Cardiac muscle cell (in vitro differentiated cells and primary cell): ENCODE measurements at places on chromosomes 7 and 10.
A peak's percentile ranks its signal among the peaks of the same experiment; 100 is the strongest.

GRCh38 chr10:45241865-45242520, 73.4 kb downstream of the OR13A1 start:
- no peak for DNase-seq

- DNase-seq = no peak
These were observed 3.3 kb upstream of the ADAMTS14 start for GRCh38 chr10:70669015-70669414.

DNA sequence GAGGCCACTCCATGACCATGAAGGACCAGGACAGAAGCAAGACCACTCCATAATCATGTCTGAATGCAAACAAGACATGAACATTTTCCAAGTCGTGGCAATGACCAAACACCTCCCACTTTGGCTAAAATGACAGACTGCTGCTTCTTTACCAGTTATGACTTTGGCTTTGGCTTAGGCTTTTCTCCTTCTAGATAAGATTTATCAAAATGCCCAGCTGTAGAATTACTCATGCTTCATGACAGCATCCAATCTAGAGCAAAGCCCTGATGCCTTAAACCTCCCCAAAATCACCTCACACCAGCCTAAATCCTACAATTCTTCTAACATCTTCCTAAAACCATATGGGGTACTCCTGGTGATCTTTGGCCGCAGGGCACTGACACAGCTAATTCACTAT, 102.1 kb downstream of the VPS41 start:
- no peak for DNase-seq

DNA sequence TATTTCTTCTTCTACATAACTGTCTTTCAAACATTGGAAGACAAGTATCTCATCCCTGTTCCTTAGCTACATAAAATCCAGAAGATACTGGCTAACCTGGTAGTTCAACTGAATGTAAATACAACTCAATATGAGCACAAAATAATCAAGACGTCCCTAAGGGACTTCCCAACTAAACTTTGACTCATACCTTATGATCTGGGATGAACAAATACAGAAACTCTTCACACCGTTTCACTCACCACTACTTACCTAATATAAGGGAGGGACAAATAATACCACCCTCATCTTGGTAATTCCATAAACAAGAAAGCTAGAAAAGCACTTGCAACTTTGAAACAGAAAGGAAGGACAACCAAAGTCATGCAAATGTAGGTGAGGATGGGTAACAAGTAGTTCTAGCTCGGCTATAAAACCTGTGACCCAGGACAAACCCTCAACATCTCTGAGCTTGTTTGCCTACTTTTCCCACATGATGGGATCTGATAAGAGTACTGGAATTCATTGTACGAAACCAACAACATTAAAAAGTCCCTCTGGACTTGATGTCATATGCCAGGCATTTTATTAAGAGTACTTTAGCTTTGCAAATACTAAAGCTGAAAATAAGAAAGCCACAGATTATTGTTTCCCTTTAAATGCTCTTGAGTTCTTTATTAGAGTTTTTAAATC, 121.9 kb downstream of the STRA8 start:
- DNase-seq = no peak

GRCh38 chr10:89228962-89229361, 21.8 kb upstream of the CH25H start:
- DNase-seq = no peak

- no peak for DNase-seq
These were observed 164.7 kb downstream of the CPEB3 start for GRCh38 chr10:92126100-92126650.

- DNase-seq = no peak
These were observed 106.0 kb downstream of the TCERG1L start for GRCh38 chr10:131205556-131205955.

DNA sequence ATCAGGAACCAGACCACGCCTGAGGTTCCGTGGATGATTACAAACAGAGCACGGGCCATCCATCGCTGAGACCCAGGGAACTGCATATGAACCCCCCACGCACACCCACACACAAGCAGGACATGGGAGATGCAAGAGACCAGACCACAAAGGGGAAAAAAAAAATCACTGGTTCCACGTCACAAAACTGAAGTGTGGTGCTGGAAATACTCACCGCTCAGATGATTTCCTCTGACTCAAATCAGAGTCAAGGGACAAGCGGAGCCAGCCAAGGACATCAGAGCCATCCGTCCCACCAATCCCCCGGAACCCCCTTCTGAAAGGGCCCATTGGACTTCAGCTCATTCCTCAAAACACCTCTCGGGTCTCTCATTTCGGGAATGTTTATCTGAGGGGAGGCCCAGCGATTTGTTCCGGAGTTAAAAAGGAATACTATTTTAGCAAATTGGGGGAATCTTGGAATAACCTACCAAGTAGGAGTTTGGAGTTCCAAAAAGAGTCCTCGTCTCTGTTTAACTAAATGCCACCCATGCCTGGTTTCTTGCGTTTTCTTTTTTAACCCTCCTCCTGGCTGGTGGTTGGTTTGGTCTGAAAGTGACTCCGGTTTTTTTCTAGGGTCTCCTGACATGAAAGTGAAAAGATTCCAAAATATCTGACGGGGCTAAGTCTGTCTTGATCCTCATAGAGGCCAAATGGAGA, 15.0 kb downstream of the SNX8 start:
- DNase-seq = no peak

- no peak for DNase-seq
These were observed 57.8 kb downstream of the INPP5F start for GRCh38 chr10:119783665-119784027.

GRCh38 chr10:117175901-117176534, 21.3 kb upstream of the KCNK18 start:
- DNase-seq = peak; percentile 84

DNA sequence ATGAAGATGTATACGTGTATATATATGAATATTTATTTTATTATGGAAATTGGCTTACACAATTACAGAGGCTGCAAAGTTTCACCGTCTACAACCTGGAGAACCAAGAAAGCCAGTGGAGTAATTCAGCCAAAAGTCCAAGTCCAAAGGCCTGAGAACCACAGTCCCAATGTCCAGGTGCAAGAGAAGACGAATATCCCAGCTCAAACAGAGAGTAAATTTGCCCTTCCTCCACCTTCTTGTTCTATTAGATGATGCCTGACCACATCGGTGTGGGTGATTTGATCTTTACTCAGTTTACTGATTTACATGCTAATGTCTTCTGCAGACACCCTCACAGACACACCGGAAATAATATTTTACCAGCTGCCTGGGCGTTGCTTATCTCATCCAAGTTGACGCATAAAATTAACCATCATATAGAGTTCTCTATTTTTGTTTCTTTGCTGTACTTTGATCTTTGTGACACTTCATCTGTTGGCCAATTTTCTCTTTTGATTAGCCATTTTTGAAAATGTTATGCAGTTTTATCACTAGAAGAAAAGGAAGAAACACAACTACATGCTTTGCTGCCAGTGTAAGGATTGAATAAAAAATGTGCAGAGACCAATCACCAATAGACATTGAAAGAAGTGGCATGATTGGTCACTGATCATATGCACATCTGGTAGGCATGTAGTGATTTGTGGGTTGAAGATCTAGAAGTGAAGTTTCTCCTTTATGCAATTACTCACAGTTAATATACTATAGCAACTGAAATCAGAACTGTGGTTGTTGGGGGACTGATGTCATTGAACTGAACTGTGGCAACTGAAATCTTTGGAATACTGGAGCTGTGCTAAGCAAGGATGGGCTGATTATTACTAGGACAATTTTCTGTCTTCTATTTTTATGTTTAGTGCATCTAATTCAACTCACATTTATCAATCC, 68.5 kb downstream of the EPDR1 start:
- no peak for DNase-seq

GRCh38 chr7:5234852-5235831, 45.1 kb downstream of the WIPI2 start:
- no peak for DNase-seq

GRCh38 chr10:63268798-63269503, 135.8 kb downstream of the NRBF2 start:
- peak; percentile 93 for DNase-seq

DNA sequence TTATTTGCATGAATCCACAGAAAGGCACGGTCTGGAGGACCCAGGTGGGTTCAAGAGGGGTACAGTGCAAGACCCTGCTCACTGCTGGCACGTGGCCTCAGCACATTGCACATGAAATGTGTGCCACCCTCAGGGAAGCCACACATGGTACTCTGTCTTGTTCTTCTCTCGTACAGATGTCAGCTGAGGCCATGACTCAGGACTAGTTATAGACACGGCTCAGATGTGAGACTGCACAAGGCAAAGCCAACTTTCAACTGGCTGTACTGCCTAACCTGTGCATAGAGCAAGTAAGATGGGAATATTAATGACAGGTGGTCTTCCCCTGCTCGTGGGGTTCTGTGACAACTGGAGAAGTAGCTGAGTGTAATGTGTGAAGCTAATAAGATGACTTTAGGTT, 249.4 kb upstream of the CTBP2 start:
- DNase-seq = no peak

GRCh38 chr7:30900803-30901362, 10.8 kb upstream of the AQP1 start:
- DNase-seq = no peak

GRCh38 chr10:86023931-86024280, 342.7 kb downstream of the GRID1 start:
- DNase-seq = no peak

DNA sequence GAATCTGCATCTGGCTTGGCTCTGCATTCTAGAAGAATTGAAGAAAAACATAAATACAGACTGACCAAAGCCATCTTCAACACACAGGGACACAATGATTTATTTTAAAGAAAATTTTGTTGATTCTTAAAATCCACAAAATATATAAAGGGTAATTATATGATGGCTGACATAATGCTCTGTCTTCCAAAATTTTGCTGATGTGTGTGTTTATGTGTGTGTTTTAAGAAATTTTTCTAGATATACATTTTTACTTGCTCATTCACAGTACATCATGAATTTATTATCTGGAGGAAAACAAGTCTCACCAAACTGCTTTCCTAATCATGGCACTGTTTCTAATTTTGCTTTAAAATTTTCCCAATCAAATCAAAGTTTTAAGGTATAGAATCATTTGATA, 442.6 kb downstream of the PARD3 start:
- no peak for DNase-seq

- DNase-seq = no peak
These were observed 64.9 kb downstream of the NPTX2 start for GRCh38 chr7:98681951-98682350.

DNA sequence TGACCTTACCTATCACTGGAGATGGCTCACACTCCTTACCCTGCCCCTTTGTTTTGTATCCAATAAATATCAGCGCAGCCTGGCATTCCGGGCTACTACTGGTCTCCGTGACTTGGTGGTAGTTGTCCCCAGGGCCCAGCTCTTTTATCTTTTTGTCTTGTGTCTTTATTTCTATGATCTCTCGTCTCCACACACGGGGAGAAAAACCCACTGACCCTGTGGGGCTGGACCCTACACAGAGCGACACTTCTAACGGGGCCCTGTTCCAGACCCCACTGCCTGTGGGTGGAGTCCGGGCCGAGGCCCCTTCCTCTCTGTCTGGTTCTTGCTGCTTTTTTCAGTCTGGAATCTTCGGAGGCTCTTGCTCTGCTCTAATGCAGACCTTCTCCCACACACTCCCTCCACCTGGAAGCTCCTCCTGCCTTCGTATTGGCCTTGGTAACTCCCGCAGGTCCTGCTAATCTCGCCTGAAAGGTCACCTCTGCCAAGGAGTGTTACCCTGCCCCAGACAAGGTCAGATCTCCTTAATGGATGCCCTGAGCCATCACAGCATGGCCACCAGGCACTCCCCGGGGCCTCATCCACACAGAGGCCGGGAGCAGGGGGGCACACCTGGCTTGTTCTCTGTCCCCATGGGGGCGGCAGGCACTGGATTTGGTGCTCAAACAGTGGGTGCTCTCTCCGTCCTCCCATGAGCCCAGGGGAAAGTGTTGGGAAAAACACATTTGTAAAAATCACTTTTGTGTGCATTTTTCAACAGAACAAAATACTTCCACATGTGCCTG, 531.7 kb downstream of the PTPRN2 start:
- no peak for DNase-seq

DNA sequence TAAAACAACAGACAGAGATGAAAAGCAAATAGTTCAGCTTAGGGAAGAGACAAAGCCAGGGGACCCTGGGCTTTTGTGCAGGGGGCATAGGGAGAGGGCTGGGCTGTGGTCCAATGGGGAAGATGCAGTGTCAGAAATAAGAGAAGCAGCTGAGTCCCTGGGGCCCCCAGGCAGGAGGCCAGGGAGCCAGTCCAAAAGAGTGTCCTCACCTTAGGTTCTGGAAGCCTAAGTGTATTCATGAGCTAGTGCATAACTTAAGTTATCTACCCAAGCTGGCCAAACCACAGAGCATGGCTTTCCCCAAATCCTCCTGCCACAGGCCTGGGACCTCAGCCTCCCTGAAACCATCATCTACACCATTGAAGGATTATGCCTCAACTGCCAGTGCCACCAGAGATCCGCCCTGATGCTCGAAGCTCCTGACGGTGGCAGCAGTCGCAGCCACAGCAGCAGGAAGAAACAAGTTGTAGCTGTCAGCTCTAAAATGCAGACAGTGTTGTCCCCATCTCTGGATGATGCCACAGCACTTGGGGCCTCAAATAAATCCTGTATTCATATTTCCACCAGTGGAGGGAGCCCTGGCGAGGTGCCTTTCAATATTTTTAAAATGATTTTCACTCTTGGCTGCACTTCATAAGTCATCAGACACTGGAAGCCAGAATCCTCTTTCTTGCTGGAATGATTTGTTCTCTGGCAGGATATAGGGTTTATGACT, 574.6 kb downstream of the GRID1 start:
- peak; percentile 10 for DNase-seq

DNA sequence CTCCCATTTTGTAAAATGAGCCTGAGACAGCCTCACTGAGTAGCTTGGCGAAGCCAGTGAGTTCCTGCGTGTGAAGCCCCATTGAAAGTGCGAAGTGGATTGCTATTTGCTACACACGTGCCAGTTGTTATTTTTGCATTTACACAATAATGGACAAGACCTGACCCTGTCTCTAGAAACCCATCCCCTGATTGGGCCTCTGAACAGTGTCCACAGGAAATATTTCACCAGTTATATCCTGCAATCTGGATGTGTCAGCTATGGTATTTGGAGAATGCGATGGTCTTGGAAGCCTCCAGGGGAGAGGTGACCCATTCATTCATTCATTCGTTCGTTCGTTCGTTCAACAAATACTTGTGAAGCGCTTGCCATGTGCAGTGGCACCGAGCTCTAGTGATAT, 37.1 kb downstream of the COL13A1 start:
- no peak for DNase-seq

- peak; percentile 41 for DNase-seq
These were observed 256.3 kb upstream of the MINDY3 start for GRCh38 chr10:16116404-16117304.

- peak; percentile 33 for DNase-seq
These were observed 998.7 kb downstream of the LRMDA start for GRCh38 chr10:76430061-76430645.

DNA sequence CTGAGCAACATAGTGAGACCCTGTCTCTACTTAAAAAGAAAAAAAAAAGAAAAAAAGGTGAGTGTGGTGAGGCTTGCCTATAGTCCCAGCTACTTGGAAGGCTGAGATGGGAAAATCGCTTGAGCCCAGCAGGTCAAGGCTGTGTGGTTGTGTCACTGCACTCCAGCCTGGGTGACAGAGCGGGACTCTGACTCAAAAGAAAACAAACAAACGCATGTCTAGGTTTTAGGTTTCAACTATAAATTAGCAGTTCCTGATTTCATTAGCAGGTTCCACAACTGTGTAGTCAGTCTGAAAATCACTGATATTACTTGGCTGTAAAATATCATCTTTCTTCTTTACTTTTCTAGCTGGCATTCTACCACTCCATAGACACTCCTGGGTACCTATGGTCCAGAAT, 155.7 kb upstream of the HGF start:
- DNase-seq = no peak
